ENCODE measurements at places on chromosomes 2 and 18.

DNA sequence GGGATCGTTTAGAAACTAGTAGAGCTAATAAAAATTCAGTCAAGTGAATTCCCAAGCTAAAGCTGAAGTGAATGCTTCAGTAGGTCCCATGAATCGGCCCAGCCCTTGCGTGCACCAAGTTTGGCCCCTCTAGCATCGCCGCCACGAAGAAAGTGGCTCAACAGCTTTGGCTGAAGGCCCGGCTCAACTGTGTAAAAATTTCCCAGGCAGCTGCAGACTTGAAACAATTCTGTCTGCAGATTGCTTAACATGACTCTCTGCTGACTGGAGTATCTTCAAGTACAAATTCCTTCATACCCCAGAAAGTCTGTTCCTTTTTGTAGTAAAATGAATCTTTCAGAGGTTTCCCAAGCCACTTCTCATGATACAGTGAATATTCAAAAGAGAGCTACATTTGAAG, 32.7 kb downstream of the ALMS1 start:
- no peak for DNase-seq

DNA sequence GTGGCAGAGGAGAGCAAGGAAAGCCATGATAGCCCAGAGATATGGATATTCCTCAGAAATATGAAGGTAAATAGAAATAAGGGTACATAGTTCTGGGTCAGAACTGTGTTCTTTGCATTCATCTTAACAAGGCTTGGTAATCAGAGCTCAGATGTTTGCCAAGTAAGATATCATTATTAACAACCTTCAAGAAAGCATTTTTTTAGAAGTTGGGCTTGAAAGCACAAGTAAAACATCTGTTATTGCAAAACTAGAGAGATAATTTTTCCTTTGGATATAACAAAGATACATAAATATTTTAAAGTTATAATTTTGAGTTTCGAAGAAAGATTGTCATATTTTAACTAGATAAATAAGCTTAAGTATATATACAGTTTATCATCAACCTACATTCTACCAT, 171.4 kb downstream of the ZNF804A start:
- no peak for DNase-seq

- DNase-seq, result no peak
These were observed 114.4 kb downstream of the CTNNA2 start for GRCh38 chr2:79627237-79627636.

DNA sequence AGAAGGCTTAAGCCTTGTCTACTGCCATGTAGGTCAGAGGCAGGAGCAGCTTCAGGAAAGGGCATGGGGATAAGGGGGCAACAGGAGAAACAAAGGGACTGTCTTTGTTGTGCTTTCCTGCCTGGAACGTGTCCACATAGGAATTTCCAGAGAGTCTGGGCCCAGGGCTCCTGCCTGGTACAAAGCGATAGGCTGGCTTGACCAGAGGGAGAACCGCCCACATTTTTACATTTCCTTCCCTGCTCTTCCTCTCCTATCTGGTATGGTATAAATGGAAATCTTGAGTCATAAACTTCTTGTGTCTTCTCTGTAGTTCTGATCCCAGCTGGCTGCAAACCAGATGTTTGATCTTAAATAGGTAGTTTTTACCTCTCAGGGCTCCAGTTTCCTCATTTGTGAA, 414.8 kb downstream of the HRH4 start:
- no peak for DNase-seq

DNA sequence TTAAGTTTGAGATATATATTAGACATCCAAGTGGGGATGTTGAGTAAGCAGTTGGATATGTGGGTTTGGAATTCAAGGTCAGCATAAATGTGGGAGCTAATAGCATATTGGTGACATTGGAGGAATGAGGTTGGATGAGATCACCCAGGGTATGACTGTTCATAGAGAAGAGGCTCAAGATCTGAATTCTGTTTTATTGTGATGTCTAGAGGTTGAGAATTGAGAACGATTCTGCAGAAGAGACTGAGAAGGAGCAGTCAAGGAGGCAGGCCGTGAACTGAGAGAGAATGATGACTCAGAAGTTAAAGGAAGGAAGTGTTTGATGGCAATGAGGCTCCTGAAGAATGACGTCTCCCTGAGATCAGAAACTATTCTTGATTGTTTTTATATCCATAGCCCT, 5.9 kb downstream of the SERPINB11 start:
- no peak for DNase-seq

DNA sequence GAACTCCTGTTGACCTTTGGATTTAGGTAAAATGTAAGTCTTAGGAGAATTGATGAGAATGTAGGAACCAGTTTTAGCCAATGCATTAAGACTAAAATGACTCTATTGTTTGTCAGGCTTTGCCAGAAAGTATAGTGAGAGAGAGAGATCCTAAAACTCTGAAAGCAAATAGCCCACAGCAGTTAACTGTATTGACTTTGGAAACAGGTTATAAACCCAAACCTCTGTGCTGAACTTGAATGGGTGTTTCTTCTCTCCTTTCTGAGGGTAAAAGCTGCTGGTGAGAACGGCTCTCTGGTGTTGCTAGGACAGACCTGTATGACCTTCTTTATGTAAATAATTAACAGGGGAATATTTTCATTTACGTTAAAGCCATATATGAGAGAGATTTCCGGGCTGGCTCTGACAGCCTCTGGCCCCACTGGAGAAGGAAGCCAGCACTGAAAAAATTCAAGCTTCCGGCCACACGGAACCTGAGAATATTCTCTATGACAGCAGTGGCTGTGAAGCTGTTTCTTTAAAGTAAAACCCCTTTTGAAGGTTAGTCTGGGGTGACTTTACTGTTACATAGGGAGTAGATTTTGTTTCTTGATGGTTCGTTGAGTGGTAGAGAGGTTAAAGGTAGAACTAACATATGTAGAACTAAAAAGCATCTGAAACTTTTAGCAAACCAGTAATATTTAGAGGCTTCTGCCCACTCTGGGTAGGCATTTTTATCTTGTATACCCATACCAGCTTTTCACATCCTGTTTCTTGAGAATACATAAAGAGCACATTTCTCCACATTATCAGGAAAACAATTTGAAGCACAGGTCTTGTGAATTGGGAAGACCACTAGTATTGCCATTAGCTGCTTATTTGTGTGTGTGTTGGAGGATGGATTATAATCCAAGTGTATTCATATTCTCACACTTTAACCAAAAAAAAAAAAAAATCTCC, 123.8 kb downstream of the SPTBN1 start:
- DNase-seq, result peak; percentile 70

DNA sequence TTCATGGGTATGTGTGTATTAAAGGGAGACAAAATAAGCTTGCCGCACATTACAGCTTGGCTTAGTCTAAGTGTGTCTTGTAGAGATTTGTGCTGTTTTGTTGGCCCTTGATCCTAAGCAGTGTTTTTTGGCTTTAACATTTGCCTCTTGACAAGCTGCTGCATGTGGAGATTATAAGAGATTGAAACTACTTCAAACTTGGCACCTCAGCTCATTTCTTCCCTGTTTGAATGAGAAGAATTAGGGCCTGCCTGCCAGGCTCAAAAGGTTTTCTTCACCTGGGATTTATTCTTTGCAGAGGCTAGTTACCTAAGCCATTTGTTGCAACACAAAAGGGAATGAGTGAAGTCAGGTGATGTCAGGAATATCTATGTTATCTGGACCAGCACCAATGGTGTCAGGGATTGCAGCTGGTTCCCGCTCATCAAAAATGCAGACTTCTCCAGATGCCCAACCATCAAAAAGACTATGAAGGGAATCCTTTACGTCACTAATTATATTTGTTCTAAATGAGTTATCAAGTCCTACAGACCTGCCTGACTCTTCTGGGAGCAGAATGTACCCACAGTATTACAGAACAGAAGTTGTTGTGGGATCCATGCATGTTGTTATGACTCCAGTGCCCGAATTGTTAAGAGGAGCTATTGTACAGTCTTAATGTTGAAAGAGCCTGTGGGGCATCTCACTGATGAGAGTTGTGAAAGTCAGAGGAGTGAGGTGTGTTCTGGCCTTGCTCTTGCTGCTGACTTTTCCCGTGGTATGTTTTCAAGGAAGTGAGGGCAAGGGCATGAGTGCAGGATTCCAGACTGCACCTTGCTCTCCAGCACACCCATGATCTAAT, 31.0 kb downstream of the ABCA12 start:
- no peak for DNase-seq

GRCh38 chr2:161199912-161200701, 39.9 kb downstream of the TANK start:
- DNase-seq, result no peak

GRCh38 chr2:7648221-7648795, 731.1 kb downstream of the RNF144A start:
- no peak for DNase-seq

DNA sequence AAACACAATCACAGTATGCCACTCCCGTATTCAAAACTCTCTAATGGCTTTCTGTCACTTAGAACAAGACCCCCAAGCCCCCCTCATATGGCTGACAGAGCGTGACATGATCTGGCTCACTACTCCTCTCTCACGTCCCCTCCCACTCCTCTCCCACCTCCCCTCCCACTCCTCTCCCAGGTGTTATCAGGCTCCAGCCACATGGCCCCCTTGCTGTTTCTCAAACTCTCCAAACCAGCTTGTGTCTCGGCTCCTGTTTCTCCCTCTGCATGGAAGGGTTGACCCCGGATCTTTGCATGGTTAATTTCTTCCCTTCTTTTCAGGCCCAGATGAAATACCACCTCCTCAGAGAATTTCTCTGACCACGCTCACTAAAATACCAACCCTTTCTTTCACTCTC, 180.8 kb downstream of the SLC8A1 start:
- no peak for DNase-seq

- no peak for DNase-seq
These were observed 82.2 kb upstream of the GPC1 start for GRCh38 chr2:240353086-240353798.

- no peak for DNase-seq
These were observed 4.8 kb downstream of the MFSD6 start for GRCh38 chr2:190412966-190413365.

DNA sequence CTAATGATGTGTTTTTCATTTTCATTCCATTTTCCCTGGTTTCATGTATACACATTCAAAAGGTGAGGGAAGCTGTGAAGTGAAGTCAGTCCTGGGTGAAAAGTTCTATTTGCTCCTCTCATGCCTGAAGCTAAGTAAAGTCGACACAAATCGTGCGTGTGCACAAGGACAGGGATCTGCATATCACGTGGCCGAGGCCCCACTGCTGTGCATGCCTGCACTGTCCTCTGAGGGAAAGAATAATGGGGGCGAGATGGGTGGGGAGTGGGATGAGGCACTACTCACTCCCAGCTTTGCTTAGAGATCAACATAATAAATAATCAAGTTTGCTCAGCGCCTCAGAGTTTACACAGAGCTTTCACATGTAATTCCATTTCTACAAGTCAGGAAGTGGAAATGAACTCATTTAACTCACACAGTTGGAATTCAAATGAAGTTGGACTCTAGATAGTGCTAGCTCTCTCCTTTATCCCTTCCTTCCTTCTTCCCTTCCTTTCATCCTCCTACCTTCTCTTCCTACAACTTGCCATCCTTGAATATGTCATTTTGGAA, 5.1 kb upstream of the PTPRM start:
- DNase-seq, result no peak

DNA sequence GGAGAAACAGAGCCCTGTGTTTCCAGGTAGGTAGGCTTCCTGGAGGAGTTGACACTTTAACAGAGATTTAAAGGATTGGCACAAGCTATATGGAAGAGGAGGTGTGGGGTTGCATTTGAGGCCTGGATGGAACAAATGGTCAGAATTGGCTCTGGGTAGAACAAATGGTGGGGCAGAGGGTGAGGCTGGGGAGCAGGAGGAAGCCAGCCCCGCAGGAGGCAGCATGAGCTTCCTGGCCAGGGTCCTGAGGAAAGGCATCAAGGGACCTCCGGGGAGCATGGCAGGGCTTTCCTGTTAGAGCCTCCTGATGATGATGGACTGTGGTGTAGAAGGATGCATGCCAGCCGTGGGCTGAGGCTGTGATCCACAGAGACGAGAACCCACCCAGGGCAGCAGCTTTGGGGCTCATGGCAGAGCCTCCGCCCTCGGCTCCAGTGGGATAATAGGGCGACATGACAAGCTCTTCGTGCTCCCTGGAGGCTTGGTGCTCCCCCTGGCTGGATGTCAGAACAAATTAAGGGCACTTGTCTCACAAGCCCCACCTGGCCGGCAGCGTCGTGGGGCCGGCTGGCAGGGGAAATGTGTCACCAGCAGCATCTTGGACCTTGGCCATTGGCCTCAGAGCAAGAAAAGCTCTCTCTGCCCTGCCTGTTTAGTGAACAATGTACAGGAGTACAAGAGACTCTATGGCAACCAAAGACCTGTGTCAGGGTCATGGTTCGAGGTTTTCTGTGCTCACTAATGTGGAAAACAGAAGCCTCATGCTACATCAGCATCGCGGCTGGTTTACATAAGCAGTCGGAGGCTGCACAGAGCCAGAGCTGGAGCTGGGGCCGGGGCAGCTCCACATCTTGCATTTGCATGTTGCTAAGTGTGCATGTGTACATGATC, 153.5 kb downstream of the MYCN start:
- no peak for DNase-seq

GRCh38 chr2:226991663-226992062, 155.8 kb downstream of the RHBDD1 start:
- DNase-seq, result no peak

GRCh38 chr2:29759360-29759759, 162.0 kb downstream of the ALK start:
- no peak for DNase-seq

DNA sequence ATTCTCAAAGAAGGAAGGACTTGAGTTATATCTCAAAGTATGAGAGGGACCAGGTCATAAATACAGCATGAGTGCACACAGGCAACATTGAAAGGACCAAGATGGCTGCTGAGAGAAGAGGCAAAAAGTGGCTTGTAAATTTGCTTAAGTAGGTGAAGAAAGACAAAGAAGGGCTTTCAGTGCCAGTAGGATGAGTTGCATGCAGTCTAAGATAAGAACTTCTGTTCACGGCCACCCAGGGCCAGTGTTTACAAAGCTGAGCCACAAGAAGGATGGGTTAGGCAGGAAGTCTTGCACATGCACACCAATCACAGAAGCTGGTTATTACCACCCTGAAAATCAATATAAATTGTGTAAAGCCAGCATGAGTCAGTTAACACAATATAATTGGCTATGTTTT, 3.1 kb upstream of the ABCB11 start:
- no peak for DNase-seq

DNA sequence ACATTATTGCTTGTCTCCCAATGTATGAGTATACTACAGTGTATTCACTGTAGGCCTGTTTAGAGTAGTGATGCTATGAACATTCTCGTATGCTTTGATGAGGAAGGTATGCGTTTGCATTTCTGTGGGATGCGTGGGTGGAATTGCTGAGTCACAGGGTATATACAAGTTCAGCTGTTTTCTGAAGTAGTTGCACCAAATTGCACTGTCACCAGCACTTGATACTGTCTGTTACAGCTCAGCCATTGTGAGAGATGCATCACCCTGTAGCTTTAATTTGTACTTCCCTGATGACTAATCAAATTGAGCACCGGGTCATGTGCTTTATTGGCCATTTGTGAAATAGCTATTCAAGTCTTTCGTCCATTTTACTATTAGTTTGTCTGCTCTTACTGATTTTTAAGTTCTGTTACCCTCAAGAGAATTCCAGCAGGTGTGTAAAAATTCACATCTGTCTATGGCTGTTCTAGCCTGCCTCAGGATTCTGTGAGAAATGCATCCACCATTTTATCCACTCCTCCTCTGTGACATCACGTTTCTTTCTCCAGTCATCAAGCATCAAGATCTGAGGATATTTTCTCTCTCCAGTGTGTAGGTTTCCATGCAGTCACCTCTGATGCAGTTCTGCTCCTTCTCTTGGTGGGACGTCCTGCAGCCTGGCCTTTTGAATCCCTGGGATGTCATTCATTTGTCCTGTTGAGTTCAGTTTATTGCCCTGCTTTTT, 72.5 kb downstream of the DGKD start:
- peak; percentile 66 for DNase-seq

GRCh38 chr2:61363580-61363979, 107.3 kb downstream of the USP34 start:
- DNase-seq, result no peak

- no peak for DNase-seq
These were observed 122.6 kb downstream of the PLB1 start for GRCh38 chr2:28618221-28619141.
